Osteoblast (primary cell): ENCODE measurements at places on chromosomes 5 and 9. TPM values are rescaled to one million over a fixed set of nuclear protein-coding genes. Genes with fewer than 3 reads are reported as not detected.

IQGAP2 gene
- 0.29 and 0.36 TPM in 2 replicates for total RNA-seq

DDX4 gene
- under 0.01 TPM in 1 of 2 replicates, not detected in the other for total RNA-seq

DIAPH1 gene
- total RNA-seq: 18.5 and 19.2 TPM in 2 replicates

PCDH12 gene
- total RNA-seq: under 0.01 TPM in 1 of 2 replicates, not detected in the other

NUDT12 gene
- 14.7 and 16.3 TPM in 2 replicates for total RNA-seq

C5orf63 gene
- 2.2 and 3.5 TPM in 2 replicates for total RNA-seq

SLC22A5 gene
- total RNA-seq: 3.8 and 5.4 TPM in 2 replicates

LMX1B gene
- total RNA-seq: under 0.01 TPM in 2 replicates

CD72 gene
- total RNA-seq: 2.7 and 2.9 TPM in 2 replicates

ALDH7A1 gene
- 39.1 and 50.4 TPM in 2 replicates for total RNA-seq

CDH18 gene
- 0.29 and 0.36 TPM in 2 replicates for total RNA-seq

TLX3 gene
- total RNA-seq: not detected in 2 replicates

TLR4 gene
- 44.2 and 46.7 TPM in 2 replicates for total RNA-seq

TGFBI gene
- 1,700 and 2,120 TPM in 2 replicates for total RNA-seq

RNF130 gene
- 25.0 and 28.6 TPM in 2 replicates for total RNA-seq

RNF180 gene
- total RNA-seq: 10.5 and 12.7 TPM in 2 replicates

ZFP2 gene
- 1.2 and 1.4 TPM in 2 replicates for total RNA-seq

PCDHGB6 gene
- 6.2 and 8.0 TPM in 2 replicates for total RNA-seq

NR4A3 gene
- 0.29 and 0.36 TPM in 2 replicates for total RNA-seq

CORO2A gene
- 0.29 and 0.72 TPM in 2 replicates for total RNA-seq

TMC1 gene
- under 0.01 TPM in 1 of 2 replicates, not detected in the other for total RNA-seq
